ENCODE measurements at places on chromosomes 12 and 14.

DNA sequence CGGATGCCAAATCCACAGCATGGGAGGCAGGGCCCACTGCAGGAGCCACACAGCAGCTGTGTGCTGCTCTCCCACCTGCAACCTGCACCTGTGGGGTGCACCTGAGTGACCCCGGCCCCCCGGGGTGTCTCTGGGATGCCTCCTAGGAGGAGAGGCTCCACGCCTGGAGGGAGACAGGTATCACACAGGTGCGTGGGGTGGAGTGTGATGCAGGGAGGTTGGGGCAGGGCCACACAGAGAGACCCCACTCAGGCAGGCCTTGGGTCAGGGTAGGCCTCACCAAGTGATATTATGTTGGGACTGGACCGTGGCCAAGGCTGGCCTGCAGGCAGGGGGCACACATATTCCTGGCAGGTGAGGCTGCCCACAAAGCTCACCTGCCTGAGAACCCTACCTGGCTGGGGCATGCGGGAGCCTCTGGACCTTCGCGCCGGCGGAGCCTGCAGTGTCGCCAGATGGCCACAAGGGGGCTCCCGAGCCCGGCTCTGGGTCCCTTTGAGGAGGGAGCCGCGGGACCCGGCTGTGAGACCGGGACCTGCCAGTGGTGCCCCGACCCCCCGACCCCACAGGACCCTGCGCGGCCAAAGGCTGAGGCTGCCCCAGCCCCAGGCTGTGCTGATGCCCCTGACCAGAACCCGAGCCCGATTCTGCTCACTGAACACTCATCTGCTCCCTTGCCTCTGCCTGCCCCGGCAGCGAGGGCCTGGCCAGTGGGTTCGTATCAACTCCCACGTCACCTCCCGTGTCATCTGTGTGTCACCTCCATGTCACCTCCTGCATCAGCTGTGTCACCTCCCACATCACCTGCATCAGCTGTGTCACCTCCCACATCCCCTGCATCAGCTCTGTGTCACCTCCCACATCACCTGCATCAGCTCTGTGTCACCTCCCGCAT is 11.4 kb downstream of the TMEM121 start:
- no peak for DNase-seq

DNA sequence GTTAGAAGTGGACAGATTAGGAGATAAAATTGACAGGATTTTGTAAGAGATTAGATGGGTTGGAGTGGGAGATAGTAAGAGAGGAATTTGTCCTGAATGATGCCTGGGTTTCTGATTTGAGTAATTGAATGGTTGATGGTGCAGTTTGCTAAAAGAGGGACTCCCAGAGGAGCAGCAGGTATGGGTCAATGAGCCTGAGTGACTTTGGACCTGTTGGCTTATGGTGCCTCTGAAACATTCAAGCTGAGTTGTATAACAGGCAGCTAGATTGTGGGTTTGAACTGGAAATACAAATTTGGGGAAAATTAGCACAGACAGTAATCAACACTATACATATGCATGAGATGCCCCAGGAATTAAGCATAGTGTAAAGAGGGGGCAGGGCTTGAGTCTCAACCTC is 16.7 kb upstream of the SYNDIG1L start:
- no peak for DNase-seq

- DNase-seq, result no peak
Observed at GRCh38 chr12:4274396-4275015, 944 bp downstream of the CCND2 start.

DNA sequence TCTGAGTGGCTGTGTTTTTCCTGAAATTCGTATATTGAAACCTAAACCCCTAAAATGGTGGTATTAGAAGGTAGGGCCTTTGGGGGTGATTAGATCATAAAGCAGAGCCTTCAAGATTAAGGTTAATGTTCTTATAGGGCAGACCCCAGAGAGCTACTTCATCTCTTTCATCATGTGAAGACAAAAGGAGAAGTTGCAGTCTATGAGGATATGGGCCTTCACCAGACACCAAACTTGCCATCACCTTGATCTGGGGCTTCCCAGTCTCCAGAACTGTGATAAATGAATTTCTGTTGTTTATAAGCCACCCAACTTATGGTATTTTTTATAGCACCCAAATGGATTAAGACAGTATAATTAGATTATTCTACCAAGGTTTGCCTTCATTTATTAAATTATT is 275.0 kb upstream of the ATP2B1 start:
- DNase-seq, result no peak

Measured in keratinocyte (primary cell).